ENCODE measurements at places on chromosomes 7 and 10. TPM values are rescaled to one million over a fixed set of nuclear protein-coding genes. Genes with fewer than 3 reads are reported as not detected.

The ARHGAP22 gene
- 3.7 TPM for polyA plus RNA-seq

GRCh38 chr7:24778543-24779282 is 21.4 kb upstream of the GSDME start:
- DNase-seq, result no peak

The GNA12 gene
- 35.6 TPM for polyA plus RNA-seq

- no peak for DNase-seq
These were observed 78.9 kb downstream of the CHRM2 start for GRCh38 chr7:136947347-136947746.

GRCh38 chr7:45599851-45600706 is 25.9 kb downstream of the ADCY1 start:
- DNase-seq, result no peak

DNA sequence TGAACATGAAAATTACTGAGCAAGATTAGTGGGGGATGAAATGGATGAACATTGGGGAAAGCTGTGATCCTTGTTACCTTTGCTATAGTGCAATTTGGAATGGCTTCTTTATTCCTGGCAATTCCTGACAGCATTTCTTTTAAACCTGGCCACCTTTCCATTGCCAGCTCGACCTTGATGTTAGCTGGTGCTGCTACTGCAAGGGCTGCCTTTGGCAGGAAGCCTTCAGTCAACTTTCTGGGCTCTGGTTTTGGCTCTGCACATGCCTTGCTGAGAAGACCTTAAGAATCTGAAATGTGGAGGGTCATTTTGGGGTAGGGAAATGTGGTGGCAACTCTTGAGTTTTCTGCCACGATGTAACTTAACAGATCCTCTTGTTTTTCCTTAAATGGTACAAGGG is 64.7 kb downstream of the KAT6B start:
- DNase-seq, result no peak

The DTX2 gene
- polyA plus RNA-seq, result 52.7 TPM

The SPRN gene
- 0.16 TPM for polyA plus RNA-seq

DNA sequence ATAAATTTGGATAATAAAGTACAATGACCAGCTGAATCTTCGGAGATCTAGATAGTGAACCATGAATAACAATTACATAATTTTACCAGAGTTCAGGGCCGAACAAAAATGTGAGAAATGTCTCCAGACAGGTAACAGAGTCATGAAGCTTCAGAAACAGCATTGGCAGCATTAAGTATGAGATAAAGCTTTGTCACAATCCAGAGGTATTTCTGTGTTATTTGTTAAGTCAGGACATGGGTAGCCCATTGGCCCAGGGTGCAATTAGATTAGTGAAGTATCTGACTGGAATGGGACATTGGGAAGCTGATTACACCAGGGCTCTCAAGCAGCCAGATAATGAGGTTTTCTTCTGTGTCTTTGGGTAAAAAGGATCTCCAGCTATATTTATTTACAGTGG is 184.2 kb upstream of the PPP1R3A start:
- no peak for DNase-seq

- DNase-seq, result no peak
These were observed 130.3 kb downstream of the HECW1 start for GRCh38 chr7:43242628-43243255.

Measured in A549 (cell line).